CD4-positive, alpha-beta T cell (primary cell): ENCODE measurements at places on chromosomes 11 and 22.
A peak's percentile ranks its signal among the peaks of the same experiment; 100 is the strongest.

DNA sequence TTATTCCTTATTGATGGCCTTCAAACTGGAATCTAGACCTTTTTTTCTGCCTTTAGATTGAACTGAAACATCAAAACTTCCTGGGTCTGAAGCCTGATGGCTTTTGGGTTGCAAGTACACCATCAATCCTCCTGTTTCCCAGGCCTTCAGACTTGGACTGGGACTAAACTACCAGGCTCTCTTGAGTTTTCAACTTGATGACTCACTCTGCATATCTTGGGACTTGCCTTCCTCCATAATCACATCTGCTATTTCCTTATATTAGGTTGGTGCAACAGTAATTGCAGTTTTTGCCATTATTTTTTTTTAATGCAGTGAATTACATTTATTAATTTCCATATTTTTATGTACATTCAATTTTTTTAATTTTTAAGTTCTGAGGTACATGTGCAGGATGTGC, 7.0 kb downstream of the OR51B5 start:
- no peak for DNase-seq

DNA sequence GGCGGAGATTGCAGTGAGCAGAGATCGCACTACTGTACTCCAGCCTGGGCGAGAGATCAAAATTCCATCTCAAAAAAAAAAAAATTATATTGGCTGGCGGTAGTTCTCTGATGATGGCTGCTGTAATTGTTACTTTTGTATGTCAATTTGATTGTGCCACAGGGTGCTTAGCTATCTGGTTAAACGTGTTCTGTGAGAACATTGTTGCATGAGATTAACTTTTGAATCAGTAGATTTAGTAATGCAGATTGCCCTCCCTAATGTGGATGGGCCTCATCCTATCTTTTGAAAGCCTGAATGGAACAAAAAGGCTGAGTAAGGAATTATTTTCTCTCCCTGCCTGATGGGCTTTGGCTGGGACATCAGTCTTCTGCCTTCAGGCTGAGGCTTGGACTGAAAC, 654.2 kb downstream of the OPCML start:
- DNase-seq: no peak

DNA sequence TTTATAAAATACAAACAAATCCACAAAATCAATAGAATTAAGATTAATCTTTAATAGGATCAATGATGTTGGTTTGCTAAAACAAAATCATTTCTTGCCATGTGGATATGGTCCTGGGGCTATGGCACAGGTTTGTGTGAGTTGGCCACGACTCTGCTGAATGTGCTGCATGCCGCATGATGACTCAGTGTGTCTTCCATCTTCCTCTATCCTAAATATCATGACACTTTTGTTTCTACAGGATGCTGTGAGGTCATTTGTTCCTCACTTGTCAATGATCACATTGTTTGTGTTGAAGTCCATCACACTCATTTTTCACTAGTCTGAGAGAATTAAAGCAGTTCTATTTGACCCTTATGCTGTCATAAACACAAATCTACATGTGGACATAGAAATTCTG, 167.2 kb upstream of the ZBED5 start:
- DNase-seq: no peak

DNA sequence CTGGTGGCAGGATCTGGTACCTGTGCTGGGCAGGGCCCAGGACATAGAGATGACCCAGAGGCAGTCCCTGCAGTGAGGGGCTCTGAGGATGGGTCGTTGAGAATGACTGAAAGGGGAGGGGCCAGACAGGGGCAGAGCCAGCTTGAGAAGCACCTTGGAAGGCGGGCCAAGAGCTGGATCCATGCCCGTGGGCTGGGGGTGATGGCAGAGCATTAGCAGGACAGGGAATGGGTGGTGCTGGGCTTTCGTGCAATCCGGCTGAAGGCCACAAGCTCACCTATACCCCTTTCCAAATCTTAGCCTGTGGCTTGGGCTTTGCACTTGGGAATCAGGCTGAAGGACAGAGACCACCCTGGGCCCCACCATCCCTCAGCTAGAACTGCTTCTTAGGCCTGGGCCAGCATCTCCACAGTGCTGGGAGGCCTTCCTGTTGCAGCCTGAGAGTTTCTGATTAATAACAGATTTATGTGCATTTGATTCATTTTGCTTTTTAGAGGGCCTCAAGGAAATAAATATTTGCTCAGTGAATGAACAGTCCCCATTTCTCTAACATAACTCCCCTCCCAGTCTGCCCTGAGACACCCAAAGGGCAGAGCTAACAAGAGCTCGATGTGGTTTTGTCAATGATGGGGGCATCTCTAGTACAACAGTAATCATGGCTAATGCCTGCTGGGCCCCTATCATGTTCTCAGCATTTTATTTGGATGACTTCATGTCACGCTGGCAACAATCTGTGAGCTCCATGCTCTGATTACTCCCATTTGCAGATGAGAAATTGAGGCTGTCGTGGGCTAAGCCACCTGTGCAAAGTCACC, 39.3 kb downstream of the RIBC2 start:
- DNase-seq: no peak

- peak; percentile 66 for DNase-seq
Observed at GRCh38 chr11:1276041-1276790, 33.2 kb downstream of the TOLLIP start.
